ENCODE measurements at places on chromosomes 1 and 21. TPM values are rescaled to one million over a fixed set of nuclear protein-coding genes. Genes with fewer than 3 reads are reported as not detected.

DNA sequence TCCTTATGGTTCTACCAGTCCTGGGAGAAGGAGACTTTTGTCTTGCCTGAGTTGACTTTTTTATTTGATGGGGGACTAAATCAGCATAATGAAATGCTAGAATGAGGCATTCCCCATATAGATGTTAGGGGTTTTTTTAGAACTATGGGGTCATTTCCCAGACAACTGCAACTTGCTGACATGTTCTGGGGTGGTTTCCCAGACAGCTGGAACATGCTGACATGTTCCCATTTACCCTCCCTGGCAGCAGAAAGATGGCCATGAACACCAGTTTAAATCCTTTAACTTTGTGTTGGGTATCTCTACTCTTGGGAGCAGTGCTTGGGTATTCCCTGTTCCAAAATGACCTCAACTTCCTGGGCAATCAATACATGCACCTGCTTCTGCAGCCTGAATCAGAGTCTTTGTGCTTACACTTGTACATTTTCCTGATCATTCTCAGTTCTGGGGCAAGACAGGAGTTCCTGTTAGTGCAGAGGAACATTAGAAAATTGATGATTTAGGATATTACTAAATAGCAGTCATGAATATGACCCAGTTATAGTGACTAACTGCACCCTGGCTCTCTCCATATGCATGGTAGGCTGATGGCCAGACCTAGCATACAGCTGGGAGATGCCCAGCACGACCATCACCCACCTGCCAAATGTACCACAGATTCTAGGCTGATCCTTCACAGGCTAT, 75.4 kb upstream of the CD5L start:
- no peak for DNase-seq

- DNase-seq = no peak
These were observed 420 bp upstream of the IFI16 start for GRCh38 chr1:159009287-159009686.

DNA sequence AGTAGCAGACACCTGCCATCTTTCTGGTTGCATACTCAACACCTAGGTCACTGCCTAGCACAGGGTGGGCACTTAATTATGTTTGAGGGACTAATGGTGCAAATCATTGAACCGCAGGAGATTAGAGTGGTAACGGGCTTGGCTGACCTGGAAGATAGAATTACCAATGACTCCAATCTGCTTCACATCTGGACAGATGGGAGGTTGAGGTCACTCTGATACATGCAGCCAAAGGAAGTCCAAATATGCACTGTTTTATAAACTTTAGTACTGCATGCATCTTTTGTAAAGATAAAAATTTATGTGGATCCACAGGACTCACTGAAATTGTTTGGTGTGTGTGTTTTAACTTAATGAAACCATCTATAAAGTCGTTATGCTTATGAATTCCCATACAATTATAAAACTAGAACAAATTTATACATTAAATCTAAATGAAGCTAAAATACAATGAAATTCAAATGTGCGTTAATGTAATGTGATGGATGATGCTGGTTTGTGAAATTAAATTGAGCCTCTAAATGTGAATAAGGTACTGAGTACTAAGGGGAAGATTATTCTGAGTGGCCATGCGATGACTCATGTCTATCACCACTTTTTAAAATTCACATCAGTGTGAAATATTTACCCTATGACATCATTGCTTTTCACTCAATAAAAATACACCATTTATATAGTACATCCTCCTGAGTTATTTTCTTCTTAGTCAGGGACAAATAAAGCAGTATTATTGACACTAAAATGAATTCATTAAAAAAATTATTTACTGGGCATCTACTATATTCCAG, 224.7 kb upstream of the FAM78B start:
- DNase-seq = no peak

GRCh38 chr21:28464988-28465387, 527.7 kb downstream of the LTN1 start:
- DNase-seq = no peak

- DNase-seq = no peak
These were observed 127.2 kb downstream of the NAV1 start for GRCh38 chr1:201666102-201666501.

DNA sequence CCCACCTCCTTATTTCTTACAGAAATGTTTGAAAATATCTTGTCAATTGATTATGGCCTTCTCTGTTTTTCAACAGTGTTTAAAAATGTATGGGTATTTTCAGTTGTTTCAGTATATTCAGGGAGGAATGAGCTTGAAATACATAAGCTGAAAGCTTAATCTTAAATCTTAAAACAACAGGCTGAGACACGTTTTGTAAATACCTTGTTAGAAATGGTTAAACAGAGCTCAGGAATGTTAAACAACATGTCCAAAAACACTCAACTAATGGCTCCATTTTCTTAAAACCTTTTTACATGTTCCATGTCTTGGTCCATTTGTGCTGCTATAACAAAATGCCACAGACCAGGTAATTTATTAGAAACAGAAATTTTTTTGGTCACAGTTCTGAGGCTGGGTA, 953.8 kb upstream of the ADGRL2 start:
- no peak for DNase-seq

ATP1A4 gene
- total RNA-seq = 8.3 TPM

GRCh38 chr1:8263791-8264190, 54.1 kb upstream of the SLC45A1 start:
- DNase-seq = no peak

DNA sequence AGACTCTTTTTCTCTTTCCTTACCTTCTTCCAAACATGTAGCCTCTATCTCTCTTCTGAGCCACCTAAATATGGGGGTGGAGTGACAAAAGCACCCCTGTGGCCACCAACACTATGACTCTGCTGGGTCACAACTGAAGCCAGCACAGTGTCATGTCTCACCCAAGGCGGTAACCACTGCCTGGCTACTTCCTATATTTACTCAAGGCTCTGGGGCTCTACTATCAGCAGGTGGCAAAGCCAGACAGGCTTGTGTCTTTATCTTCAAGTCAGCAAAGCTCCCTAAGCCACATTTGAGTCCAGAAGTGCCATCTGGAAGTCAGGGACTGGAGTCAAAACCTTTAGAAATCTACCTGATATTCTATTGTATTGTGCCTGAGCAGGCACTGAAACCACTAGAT, 1515.2 kb downstream of the PLA2G4A start:
- DNase-seq = no peak

ANKRD45 gene
- total RNA-seq = 0.63 TPM

DNA sequence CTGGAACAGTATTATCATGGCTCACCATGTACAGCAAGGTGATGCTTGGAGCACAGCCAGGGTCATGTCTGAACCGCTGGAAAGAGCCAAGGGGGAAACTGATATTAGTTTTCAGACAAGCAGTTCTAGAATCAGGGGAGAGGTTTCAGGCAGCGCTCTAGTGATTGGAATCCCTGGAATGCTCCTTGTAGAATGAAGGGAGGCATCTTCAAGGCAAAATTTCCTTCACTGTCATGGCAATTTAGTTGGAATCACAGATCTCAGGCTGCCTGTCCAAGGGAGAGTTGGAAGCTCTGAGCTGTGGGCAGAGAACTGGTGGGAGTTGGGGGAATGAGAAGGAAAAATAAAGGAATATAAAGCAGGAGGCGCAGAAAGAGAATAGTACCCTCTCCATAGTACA, 737.1 kb downstream of the PTPRU start:
- no peak for DNase-seq

Measured in urinary bladder (tissue), 4 donors.